Glutamatergic neuron (in vitro differentiated cells): ENCODE measurements at places on chromosomes 2 and 18.

- DNase-seq = no peak
These were observed 761 bp upstream of the IDH1 start for GRCh38 chr2:208255557-208256106.

- DNase-seq = no peak
These were observed 39.5 kb downstream of the BABAM2 start for GRCh38 chr2:27929916-27930486.

GRCh38 chr2:12341215-12341614, 375.5 kb upstream of the TRIB2 start:
- no peak for DNase-seq

- DNase-seq = no peak
These were observed 14.4 kb upstream of the BZW1 start for GRCh38 chr2:200797242-200797770.

- no peak for DNase-seq
These were observed 53.4 kb upstream of the SETBP1 start for GRCh38 chr18:44627280-44627679.

- DNase-seq = no peak
These were observed 10.6 kb upstream of the ATG16L1 start for GRCh38 chr2:233240897-233241296.

GRCh38 chr2:29475499-29475898, 360.3 kb downstream of the CLIP4 start:
- DNase-seq = no peak

DNA sequence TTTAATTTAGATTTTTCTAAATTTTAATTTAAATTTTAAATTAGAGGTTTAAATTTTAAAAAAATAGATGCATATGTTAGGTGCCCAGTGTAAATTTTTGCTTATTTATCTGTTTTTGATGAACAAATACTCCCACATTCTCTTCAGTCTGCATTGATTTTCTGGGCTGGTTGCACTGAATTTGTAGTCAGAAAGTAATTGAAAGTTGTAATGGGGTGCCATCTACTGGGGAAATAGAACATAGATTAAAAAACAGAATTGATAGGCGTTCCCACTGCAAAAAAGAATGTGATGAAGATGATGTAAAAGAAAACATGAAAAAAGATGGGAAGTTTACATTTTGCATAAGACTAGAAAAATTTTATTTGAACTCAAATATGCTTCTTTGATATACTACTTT, 51.7 kb upstream of the CCDC85A start:
- DNase-seq = no peak
